ENCODE measurements at places on chromosomes 6 and 20. TPM values are rescaled to one million over a fixed set of nuclear protein-coding genes. Genes with fewer than 3 reads are reported as not detected.

Gene HLA-DMB
- total RNA-seq, result 31.2 TPM

Gene CD109
- total RNA-seq, result 11.2 TPM

Gene VGLL2
- total RNA-seq, result not detected

Gene DUSP15
- total RNA-seq, result not detected

Gene CYP21A2
- total RNA-seq, result not detected

GRCh38 chr6:30965140-30965601, 18.3 kb upstream of the MUC21 start:
- H3K27me3 ChIP-seq, result peaks cover 57% of the 10 kb centered on the region
- H3K36me3 ChIP-seq, result no peaks in the 10 kb centered on the region
- DNase-seq, result peak; percentile 66

DNA sequence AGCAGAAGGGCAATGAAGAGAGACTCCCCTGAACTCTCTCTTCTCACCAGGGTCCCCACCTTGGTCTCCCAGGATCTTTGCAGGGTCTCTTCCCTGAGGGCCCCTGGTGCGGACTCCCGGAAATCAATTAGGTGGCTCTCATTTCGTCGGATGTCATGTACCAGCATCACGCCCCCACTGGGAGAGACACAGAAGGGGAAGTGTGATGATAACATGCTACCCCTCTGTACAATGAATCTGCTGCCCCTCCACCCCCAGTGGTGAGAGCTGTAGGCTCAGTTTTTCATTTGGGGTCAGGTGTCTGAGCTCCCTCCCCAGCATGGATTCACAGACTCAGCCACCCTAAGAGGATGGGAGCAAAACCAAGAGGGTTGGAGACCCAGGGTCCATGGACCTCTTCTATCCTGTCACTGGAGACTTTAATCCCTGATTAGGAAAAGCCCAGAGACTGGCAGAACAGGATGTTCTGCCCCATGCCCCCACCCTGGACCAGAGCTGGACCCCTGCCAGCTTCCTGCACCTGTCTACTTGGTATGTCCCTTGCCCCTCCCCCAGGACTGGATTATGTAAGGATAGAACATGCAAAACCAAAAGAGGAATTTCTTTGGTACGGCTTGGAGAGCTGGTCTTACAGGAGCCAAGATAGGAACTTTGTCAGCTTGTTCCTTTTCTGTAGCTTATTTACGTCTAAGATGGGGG, 11.1 kb downstream of the GGT7 start:
- no peaks in the 10 kb centered on the region for H3K27me3 ChIP-seq
- H3K36me3 ChIP-seq, result no peaks in the 10 kb centered on the region
- H3K27ac ChIP-seq, result no peak overlapping the region
- no peaks in the 10 kb centered on the region for H3K4me1 ChIP-seq
- no peak overlapping the region for H3K4me3 ChIP-seq

- H3K4me1 ChIP-seq, result peaks cover 8% of the 10 kb centered on the region
- H3K27me3 ChIP-seq, result no peaks in the 10 kb centered on the region
- H3K27ac ChIP-seq, result no peak overlapping the region
- DNase-seq, result no peak
- H3K4me3 ChIP-seq, result no peak overlapping the region
Measured at GRCh38 chr6:35051997-35052583, 89.0 kb downstream of the TCP11 start.

Measured in activated CD8-positive, alpha-beta memory T cell treated with anti-CD3 and anti-CD28 coated beads, Interleukin-2, amount 10 ng/mL, durations not matched to agents 7 days and 5 days (primary cell).